ENCODE measurements at places on chromosomes 5 and 9.

DNA sequence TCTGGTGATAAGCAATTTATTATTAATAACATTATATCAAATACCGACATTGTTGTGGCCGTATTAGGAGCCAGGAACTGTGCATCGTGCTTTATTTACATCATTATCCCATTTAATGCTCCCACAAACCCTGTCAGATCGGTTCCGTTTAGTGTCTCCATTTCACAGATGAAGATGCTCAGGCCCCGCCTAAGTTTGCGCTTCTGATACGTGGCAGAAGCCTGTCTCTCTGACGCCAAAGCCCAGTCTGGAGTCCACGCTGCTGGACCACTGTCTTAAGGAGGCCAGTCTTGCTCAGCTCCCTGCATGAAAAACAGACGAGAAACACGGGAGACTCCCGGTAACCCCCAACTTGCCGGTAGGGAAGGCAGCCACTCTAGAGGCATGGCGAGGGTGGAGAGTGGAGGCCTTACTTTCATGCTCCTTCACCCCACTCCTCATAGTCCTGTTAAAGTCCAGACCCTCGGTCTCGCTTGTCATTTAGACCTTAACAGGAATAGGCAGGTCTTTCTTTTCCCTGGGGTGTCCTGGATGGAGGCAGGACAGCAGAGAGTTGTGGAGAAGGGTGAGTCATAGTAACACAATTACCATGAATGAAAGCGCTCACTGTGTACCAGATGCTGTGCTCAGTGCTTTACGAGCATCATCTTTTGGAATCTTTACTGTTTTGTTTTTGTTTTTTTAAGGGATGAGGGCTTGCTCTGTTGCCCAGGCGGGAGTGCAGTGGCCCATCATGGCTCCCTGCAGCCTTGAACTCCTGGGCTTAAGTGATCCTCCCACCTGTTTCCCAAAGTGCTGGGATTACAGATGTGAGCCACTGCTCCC lies 872 bp downstream of the TXNDC15 start:
- peak; percentile 69 for DNase-seq

GRCh38 chr9:137647096-137647714 lies 28.4 kb downstream of the EHMT1 start:
- DNase-seq = no peak

DNA sequence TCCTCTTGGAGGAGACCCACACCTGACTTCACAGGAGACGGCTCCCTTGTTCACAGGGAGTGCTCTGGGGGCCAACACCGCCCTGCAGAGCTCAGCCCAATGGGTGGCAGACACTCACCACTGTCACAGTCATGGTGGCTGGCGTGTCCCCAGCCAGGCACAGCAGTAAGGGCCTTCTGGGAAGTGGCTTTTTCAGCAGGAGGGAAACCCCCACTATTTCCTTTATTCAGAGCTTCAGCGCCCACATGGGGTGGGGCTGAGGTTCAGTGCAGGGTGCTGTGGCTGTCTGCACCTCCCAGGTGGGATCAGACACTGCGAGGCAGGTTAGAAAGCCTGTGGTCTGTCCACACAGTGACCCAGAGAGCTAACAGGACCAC lies 3.6 kb upstream of the SNAPC4 start:
- DNase-seq = peak; percentile 89

GRCh38 chr9:28272127-28272526 lies 698.8 kb upstream of the C9orf72 start:
- no peak for DNase-seq

DNA sequence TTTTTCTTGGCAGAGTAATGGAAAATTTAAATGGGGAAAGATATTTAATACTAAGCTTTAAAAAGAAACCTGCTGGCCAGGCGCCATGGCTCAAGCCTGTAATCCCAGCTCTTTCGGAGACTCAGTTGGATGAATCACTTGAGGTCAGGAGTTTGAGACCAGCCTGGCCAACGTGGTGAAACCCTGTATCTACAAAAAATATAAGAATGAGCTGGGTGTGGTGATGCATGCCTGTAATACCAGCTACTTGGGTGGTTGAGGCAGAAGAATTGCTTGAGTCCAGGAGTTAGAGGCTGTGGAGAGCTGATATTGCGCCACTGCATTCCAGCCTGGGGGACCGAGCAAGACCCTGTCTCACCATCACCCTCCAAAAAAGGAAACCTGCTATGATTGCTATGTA lies 32.8 kb downstream of the TUT7 start:
- no peak for DNase-seq

DNA sequence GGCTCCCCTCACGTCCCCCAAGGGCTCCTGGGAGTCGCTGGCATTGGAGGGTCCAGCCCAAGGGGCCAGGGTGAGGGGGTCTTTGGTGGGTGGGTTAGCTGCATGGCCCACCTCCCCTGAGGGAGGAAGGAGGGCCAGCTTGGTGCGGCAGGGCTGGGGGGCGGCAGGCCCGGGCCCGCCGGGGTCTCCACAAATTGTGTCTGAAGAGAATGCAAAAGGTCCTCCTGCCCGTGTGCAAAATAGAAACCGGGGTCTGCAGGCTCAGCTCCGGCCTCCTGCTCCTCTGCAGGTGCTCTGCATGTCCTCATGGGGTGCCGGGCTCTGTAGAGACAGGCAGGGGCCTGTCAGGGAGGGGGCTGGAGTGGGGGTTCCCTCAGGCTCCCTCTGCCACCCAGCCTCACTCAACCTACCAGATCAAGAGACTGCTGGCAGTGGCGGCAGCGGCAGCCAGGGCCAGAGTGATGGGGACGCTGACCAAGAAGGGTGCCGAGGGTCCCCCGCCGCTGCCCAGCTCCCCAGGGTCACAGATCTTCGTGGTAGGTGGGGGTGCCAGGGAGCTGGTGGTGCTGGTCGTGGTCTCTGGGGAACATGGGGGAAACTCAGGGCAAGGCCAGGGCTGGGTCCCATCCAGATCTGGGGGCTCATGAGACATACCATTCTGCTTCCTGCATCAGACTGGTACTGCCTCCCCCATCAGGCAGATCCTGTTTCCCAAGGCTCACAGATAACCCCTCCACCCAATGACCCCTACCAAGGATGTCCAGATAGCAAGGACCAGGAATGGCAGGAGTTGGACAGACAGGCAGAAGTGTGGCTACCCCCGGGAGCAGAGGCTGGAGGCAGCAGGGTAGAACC lies 29.2 kb upstream of the ENHO start:
- DNase-seq = no peak

DNA sequence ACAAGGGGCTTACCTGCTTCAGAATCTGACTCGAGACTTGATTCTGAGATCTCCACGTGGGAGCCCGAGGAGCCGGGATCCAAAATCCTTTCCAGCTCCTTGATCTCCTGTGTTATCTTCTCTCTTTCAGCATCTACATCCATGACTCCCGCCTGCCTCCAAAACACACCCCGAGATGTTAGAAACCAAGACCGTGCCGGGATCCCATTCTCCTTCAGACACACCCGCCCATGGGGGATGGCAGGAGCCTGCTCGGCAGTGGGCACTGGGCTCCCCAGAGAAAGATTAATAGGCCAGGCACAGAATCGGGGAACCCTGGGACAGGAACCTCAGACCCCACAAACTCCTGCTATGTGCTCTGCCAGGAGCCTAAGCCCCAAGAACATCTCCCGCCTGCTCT lies 1.7 kb downstream of the SNAPC4 start:
- no peak for DNase-seq

DNA sequence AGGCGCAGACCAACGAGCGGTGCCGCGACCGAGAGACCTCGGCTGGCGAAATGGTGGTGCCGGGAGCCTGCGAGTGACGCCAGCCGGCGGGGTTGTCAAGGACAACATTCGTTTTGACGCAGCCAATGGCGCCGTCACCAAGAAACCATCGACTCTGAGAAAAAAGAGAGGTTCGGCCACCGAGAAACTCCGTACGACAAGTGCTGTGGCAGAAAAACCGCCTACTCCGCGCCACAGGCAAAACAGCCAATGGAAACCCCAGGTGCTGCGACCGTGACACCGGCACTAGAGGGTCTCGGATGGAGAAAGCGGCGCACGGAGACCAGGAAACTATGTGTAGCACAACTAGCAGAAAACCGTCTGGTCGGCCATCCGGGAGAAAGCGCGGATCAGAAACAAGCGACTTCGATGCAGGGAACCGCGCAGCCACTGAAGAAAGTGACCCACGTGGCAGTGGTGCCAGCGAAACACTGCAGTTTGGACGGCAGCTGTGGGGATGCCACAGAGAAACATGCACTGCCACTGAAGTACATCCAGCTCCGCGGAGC lies 88.8 kb downstream of the ANXA2R start:
- peak; percentile 87 for DNase-seq

DNA sequence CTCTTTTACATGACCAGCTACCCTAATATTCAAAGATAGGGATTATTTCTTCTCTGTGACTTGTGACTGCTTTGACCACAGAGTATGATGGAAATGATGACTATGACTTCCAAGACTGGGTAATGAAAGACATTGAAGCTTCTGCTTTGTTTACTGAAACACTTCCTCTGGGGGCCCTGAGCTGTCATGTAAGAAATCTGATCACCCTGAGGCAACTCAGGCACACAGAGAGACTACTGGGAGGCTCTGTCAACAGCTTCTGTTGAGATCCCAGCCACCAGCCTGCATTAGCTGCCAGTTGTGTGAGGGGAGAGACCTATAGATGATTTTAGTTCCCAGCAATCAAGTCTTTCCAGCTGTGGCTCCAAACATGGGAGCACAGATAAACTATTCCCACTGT lies 76.5 kb downstream of the KCTD16 start:
- DNase-seq = no peak

GRCh38 chr9:91044354-91044753 lies 242.7 kb downstream of the SYK start:
- DNase-seq = no peak

DNA sequence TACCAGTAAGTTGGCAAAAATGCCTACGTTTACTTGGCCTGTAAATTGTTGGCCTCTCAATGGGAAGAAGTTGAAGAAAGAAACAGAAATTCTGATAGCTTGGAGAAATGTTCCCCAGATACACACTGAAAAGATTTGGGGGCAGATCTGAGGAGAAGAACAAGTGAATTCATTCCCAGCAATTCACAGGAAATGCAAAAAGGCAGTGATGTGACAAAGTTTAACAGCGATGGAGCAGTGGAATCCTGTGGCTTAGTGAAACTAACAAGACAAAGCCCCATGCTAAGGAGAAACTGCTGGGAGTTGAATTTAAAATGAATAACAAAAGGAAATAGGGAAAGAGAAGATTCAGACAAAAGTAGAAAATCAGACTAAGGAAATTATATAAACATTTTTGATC lies 213.2 kb upstream of the EDIL3 start:
- DNase-seq = no peak

- no peak for DNase-seq
Observed at GRCh38 chr5:94853120-94853519, 234.7 kb downstream of the SLF1 start.

DNA sequence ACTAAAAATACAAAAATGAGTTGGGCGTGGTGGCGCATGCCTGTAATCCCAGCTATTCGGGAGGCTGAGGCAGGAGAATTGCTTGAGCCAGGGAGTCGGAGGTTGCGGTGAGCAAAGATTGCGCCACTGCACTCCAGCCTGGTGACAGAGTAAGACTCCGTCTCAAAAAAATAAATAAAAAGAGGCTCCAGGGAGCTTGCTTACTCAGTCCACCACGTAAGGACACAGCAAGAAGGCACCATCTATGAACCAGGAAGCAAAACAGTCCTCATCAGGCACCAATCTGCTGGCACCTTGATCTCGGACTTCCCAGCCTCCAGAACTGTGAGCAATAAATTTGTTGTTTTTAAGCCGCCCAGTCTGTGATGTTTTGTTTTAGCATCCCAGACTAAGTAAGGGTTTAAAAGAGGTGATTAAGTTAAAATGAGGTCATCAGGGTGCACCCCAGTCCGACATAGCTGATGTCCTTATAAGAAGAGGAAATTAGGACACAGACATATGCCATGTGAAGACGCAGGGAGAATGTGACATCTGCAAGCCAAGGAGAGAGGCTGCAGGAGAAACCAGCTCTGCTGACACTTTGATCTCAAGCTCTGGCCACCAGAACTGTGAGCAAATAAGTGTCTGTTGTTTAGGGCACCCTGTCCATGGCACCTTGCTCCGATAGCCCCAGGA lies 45.9 kb downstream of the C9orf50 start:
- no peak for DNase-seq

DNA sequence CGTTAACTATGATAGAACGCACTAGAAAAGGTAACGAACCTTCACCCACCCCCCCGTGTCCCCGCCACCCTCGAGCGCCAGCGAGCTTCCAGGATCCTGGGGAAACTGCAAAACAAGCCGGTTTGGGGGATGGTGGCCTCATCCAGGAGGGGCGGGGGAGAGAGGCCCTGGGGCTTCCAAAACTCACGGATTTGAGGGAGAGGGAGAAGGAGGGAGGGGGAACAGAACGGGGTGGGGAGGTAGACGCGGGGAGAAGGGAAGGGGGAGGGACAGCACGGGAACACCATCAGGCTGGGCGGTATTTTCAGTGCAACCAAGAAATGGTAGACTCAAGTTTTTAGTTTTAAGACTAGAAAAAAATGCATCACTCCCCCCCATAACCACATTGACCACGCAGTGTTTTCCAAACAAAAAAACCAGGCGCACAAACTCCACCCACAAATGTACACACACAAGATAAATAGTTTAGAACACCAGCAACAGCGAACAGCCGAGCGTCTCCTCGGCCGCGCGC lies 1.4 kb downstream of the NRARP start:
- DNase-seq = no peak

DNA sequence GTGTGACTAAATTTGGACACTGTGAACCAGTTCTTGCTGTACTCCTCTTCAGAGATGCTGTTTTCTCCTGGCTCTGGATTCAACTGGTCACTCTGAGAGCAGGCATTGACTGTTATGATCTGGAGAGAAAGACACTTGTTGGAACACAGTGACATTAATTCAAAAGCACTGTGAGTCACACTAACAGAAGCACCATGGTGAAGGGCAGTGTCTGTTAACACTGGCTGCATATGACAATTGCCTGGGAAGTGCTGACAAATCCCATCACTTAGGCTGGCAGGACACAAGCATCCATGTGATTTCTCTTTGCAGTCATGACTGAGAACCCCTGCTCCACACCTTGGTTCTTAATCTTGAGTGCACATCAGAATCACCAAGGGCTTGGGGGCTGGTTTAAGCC lies 132.4 kb downstream of the TRPM6 start:
- no peak for DNase-seq

GRCh38 chr5:88391116-88391515 lies 122.5 kb upstream of the TMEM161B start:
- DNase-seq = no peak

GRCh38 chr9:112530751-112531205 lies 44.2 kb downstream of the KIAA1958 start:
- DNase-seq = no peak

DNA sequence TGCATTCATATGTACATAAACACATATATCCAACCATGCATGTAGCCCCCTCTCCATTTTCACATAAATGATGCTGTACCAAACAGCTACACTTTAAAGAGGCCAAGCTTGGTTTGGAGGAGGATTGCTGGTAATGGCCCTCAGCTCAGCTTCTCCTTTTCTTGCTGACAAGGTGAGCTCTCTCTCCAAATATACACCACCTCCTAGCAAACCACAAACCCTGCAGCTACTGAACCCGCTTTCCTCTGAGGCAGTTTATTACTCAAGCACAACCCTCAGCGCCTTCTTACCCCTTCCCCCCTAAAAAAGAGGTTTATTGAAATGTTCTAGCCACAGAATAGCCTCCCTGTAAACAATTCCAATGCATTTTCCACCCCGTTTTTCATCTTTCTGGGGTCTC lies 54.0 kb downstream of the ALG2 start:
- DNase-seq = no peak

GRCh38 chr5:102921341-102922044 lies 166.4 kb downstream of the PAM start:
- DNase-seq = no peak

Data from CD4-positive, CD25-positive, alpha-beta regulatory T cell (primary cell).